Activated T-helper 1 cell treated with anti-CD3 and anti-CD28 coated beads, Interleukin-2, amount 50 U/mL, for 16 hours (primary cell): ENCODE measurements at places on chromosomes 5 and 9.

- DNase-seq, result no peak
Observed at GRCh38 chr9:134637241-134637640, 4.4 kb upstream of the COL5A1 start.

DNA sequence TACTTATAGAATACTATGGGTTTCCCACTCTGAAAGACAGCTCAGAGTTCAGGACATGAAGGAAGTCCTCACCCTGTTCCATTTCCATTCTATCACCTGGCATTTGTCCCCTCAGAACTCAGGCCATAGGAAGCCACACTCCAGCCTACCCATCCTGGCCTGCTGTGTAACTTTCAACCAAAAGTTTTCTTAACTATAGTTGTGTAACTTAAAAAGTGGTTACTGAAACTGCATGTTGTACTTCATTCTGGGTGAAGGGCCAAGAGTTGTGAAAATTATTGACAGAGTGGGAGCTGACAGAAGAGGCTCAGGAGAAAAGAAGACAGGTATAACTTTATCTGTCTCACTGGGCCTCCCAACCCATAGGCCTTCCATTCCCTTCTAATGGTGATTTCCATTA, 212.5 kb downstream of the RAB3C start:
- no peak for DNase-seq

DNA sequence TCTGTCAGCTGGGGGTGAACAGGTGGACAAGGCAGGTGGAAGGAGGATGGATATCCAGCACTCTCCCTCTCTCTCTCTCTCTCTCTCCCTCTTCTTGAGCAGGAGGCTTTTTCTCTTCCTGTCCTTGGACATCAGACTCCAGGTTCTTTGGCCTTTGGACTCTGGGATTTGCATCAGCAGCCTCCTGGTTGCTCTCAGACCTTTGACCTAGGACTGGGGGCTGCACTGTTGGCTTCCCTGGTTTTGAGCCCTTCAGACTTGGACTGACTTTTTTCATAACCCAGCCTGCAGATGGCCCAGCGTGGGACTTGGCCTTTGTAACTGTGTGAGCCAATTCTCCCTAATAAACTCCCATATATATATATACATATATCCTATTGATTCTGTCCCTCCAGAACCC, 35.0 kb upstream of the SEMA4D start:
- DNase-seq, result no peak

DNA sequence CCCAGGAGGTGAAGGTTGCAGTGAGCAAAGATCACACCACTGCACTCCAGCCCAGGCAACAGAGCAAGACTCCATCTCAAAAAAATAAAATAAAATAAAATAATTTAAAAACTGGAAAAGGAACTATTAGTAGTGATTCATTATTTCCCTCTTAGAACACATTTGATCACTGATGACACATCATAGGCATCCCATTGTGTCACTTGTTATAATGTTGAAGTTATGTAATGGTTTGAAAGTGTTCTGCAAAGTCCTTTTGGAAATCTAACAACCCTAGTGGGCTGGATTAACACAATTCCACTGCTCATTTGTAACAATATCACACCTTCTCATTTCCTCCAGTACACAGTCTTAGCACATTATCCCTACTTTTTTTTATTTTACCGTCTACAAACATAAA, 81.8 kb upstream of the LMNB1 start:
- no peak for DNase-seq

DNA sequence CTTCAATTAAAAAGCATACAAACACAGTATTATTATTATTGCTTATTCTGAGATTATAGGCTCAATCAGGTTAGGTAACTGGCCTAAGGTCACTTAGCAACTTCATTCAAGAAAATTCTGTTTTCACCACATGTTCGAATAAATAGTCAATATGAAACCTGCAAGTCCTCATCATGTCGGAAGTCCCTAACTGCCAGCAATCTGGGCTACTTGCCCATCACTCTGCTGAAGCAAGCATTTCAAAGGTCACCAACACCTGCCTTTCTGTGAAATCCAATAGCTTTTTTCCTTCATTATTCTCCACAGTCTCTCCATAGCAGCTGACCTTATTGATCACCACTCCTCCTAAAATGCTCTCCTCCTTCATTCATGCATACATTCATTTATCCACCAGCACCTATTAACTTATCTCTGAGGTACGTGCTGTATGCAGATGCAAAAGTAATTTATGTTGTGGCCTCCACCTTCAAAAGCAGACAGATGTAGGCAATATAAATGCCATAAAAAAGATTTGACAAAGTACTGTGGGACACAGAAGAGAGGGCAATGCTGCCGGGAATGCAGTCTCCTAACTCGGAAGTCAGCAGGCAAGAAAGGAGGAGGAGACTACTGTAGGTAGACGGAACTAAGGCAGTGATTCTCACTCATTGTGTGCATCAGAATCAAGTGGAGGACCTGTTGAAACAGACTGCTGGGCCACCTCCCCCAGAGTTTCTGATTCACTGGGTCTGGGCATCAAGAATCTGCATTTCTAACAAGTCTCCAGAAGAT, 310.9 kb downstream of the BNC2 start:
- no peak for DNase-seq

- no peak for DNase-seq
Observed at GRCh38 chr9:82369251-82369945, 380.8 kb downstream of the SPATA31D1 start.

DNA sequence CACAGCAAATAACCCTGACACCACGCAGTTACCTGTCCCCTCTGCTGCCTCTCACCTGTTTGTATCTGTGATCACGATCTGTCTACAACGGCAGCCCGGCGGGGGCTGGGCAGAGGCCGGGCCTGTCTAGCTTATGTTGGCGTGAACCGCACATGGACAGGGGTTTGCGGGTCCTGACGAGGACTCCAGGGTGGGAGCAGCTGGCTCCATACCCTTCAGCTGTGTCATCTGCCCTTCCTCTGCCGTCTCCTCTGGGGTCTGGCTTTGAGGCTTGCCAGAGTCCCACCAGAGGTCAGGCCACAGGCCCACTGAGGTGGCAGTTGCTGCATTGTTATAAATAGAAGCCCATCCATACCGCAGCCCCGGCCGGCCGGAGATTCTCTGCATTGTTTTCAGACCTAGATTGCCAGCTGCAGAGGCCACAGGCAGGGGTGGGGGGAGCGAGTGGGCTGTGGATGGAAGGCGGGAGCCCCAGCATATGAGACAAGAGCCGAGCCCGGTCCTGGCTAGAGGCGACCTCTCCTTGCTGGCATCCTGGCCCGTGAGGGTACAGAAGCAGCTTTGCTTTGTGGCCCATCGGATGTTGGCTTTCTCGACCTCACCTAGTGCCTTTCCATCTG, 37.8 kb downstream of the FAM78A start:
- no peak for DNase-seq

DNA sequence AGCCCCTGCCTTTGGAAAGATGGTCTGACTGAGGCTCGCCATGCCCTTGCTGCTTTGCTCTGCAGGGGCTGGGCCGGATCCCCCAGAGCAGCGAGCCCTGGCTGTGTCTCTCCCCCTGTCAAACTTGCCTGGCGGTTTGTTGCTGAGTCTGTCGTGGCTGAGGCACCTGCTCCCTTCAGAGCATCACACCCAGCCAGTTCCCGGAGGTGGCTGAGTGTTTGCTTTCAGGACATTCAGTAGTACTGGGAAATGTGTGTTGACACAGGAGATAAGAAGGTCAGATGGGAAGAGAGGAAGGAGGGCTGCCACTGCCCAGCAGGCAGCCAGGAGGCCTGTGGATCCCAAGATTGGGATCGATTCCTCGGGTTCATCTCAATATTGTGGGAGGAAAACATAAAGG, 62.9 kb downstream of the GADD45G start:
- DNase-seq, result no peak

GRCh38 chr5:169826618-169827017, 153.7 kb downstream of the INSYN2B start:
- DNase-seq, result no peak

GRCh38 chr5:177303925-177304391, 359 bp downstream of the PRELID1 start:
- no peak for DNase-seq

DNA sequence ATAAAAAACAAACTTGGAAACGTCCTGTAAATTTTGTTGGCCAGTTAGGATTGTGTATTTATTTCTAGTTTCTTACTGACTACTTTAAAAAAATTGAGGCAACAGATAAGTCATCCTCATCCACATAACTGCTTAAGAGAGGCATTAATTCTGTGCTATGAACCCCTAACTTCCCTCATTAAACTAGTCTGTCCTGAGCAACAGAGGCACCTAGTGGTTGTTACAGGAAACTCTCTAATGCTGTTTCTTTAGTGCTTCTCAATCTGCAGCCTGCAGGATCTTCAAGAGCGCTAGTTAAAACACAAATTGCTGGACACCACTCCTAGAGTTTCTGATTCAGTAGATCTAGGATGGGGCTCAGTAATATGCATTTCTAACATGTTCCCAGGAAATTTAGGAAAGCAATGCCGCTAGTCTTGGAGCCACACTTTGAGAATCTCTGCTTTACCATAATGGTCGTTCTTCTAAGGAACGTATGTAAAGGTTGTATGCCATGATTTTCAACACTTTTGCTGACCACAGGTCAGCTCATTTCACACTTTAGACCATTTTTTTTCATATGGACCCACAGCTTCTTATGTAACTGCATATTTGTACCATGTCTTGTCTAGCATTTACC, 410.1 kb upstream of the SMARCA2 start:
- no peak for DNase-seq

DNA sequence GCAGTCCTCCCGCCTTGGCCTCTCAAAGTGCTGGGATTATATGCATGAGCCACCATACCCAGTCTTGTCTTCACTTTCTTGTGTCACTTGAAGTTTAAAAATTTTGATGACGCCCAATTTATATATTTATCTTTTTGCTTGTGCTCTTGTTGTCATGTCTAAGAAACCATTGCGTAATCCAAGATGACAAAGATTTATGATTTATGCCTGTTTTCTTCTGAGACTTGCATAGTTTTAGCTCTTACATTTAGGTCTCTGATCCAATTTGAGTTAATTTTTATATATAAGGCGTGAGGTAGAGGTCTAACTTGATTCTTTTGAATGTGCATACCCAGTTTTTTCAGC, 18.6 kb downstream of the ANKHD1 start:
- no peak for DNase-seq

DNA sequence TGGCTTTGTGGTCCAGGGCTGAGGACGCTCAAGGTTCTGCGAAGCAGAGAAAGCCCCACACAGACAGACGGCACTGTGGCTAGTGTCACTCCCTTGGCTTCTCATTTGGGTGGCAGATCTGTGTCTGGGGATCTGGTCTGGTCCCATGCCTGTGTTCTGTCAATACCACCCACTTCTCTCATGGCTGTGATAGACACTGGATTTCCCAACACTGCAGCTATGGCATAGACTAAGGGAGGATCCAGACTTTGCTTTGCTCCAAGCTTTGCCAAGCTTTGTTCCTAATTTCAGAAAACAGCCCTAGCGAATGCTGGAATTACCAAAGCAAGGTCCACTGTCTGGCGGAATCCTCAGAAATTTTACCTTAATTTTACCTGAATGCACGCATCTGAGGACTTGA, 62.1 kb downstream of the GADD45G start:
- no peak for DNase-seq

GRCh38 chr9:136174779-136175615, 29.9 kb downstream of the LHX3 start:
- DNase-seq, result no peak

- no peak for DNase-seq
Observed at GRCh38 chr5:135108569-135108968, 74.5 kb upstream of the PITX1 start.

GRCh38 chr5:130427222-130427955, 523.1 kb downstream of the CHSY3 start:
- DNase-seq, result no peak

DNA sequence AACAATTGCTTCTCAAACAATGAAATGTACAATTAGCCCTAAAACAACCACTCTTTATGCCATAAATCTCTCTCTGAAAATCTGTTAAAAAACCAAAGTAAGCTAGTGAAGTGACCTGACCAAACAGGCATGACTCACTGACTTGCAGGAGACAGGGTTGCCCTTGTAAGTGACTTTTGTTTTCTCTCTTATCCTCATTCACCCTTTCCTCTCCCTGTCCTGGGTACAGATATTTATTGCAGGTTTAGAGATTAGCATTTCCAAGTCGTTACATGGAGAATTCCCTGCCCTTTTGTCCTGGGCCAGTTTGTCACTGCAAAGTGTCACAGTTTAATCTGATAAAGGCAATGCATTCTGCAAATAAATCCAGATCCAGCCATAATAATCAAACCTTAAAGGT, 484.2 kb downstream of the IRX1 start:
- no peak for DNase-seq

DNA sequence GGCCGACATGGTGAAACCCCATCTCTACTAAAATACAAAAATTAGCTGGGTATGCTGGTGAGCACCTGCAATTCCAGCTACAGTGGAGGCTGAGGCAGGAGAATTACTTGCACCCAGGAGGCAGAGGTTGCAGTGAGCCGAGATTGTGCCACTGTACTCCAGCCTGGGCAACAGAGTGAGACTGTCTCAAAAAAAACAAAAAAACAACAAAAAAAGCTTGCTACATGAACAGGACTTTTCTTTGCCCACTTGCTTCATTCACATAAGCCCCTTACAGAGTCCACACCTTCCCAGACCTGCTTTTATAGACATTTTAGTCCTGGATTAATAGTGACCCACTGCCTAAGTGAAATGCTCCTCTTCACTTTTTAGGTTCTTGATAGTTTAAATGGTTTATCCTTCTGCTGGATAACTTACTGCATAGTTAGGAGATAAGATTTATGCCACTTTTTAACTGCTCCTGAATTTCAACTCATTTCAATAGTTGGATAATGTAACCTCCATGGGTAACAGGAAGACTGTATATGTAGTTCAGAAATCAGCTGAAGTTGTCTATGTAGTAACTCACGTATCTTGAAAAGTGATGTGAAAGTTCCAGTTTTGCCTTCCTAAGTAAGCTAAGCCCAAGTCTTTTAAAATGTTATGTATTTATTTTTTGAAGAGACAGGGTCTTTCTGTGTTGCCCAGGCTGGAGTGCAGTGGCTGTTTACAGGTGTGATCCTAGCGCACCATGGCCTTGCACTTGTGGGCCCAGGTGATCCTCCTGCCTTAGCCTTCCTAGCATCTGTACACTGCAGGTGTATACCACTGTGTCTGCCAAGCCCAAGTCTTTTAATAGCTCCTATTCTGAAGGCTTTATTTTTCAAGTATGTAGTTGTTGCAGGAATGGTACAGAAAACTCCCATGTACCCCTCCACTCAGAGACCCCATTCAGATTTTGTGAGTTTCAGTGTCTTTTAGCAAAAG, 19.7 kb downstream of the SUB1 start:
- DNase-seq, result no peak

DNA sequence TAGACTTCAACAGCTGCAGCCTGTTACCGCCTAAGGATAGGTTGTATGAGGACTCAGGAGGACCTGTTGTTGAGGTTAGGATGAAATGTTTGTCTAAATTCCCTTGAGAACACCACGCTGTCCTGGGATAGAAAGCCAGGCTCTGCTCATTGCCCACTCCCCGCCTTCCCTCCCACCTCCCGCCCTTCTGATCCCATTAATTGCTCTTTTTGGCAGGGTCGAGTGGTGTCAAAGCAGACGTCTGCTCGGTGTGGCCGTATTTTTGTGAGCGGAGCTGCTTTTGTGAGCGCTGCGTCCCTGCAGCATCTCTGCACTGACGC, 62.3 kb downstream of the SPATA31C2 start:
- DNase-seq, result no peak
